GM23248 (cell line): ENCODE measurements at places on chromosomes 7 and 10.

GRCh38 chr7:148543-148931, 43.8 kb upstream of the FAM20C start:
- H3K27me3 ChIP-seq = no peaks in the 10 kb centered on the region
- peak overlapping the region; percentile 82 for H3K4me3 ChIP-seq
- DNase-seq = no peak
- peak overlapping the region; percentile 84 for H3K27ac ChIP-seq
- H3K4me1 ChIP-seq = peaks cover 12% of the 10 kb centered on the region; the same call in 1 of the 2 replicates

DNA sequence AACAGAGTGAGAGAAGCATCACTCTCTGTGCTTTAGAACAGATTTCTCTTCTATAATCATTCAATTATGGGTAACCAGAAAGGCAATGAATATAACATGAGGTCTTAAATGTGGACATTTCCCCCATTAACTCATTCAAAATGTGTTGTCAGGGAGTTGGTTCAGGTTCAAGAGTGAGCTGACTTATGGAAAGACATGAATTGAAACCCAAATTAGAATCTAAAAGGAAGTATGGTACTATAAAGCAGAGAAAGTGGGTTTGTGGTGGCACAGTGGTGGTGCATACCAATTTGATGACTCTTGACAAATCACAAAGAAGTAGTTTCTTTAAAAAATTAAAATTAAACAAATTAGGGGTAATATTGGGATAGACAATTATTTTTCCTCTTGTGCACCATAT, 114.6 kb upstream of the MEOX2 start:
- no peak overlapping the region for H3K4me3 ChIP-seq
- H3K27ac ChIP-seq = no peak overlapping the region; the same call in 1 of the 2 replicates
- H3K36me3 ChIP-seq = no peaks in the 10 kb centered on the region

DNA sequence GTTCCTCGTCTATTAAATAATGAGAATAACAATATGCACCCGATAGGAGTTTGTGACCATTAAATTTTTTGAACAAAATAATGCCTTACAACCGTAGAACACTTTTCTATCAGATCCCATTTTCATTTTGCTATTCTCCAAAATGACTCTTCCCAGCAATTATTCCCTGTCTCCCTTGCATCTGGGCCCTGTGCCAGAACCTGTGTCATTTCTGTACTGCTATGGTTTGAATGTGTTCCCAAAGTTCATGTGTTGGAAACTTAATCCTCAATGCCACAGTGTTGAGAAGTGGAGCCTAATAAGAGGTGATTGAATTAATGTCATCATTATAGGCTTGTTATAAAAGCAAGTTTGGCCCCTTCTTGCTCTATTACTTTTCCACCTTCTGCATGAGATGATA, 33.2 kb upstream of the SMNDC1 start:
- no peaks in the 10 kb centered on the region for H3K36me3 ChIP-seq
- H3K4me1 ChIP-seq = peaks cover 32% of the 10 kb centered on the region
- peak; percentile 71 for DNase-seq
- H3K27ac ChIP-seq = no peak overlapping the region

- peak within 1 kb of the TSS; percentile 82 for H3K4me3 ChIP-seq
- H3K27ac ChIP-seq = peak within 1 kb of the TSS; percentile 39
- no peaks in the 10 kb centered on the region for H3K27me3 ChIP-seq
- H3K4me1 ChIP-seq = peaks cover 16% of the 10 kb centered on the region
- peak; percentile 93 for DNase-seq
Observed at GRCh38 chr10:22714479-22715289, at the start of gene PIP4K2A. TSS of gene PIP4K2A (minus strand) at chr10:22714578. CDS start at chr10:22714326, 252 bp downstream.

DNA sequence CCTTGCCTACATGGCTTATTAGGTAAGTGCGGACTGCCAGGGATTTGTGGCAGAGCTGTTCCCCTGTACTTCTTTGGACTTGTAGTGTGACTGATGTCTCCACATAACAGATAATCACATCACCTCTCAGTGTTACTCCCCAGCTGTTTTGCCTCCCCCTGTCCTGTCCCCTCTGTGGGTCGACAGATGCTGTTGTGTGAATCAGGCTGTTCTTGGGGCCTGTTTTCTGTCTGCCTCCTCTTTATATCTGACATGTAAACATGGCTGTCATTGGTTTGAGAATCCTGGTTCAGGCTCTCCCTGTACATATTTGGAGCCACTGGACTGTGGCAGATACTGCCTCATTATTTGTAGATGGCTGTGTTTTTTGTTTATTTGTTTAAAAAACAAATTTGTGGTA, 22.7 kb downstream of the CCNY start:
- DNase-seq = no peak
- H3K36me3 ChIP-seq = no peaks in the 10 kb centered on the region
- no peak overlapping the region for H3K27ac ChIP-seq
- no peak overlapping the region for H3K4me3 ChIP-seq

- peak overlapping the region; percentile 83 for H3K4me3 ChIP-seq
- H3K4me1 ChIP-seq = peaks cover 23% of the 10 kb centered on the region
- DNase-seq = peak; percentile 71
- peak overlapping the region; percentile 99 for H3K27ac ChIP-seq
- H3K27me3 ChIP-seq = no peaks in the 10 kb centered on the region
- peaks cover 4% of the 10 kb centered on the region; the same call in 1 of the 2 replicates for H3K36me3 ChIP-seq
Observed at GRCh38 chr7:27171325-27171636, 2.8 kb downstream of the HOXA10 start.
